ENCODE measurements at places on chromosomes 16 and 17. TPM values are rescaled to one million over a fixed set of nuclear protein-coding genes. Genes with fewer than 3 reads are reported as not detected.

The GPR142 gene
- not detected for total RNA-seq

The TOP3A gene
- 22.4 TPM for total RNA-seq

The HS3ST2 gene
- total RNA-seq: not detected

The DHRS7C gene
- total RNA-seq: not detected

The ZCCHC14 gene
- total RNA-seq: 5.6 TPM

The NPIPB13 gene
- 0.13 TPM for total RNA-seq

The RDM1 gene
- 0.80 TPM for total RNA-seq

The KRTAP4-1 gene
- not detected for total RNA-seq

The IKZF3 gene
- total RNA-seq: not detected

The WNK4 gene
- 0.39 TPM for total RNA-seq

The CCL7 gene
- 2.4 TPM for total RNA-seq

The TEKT5 gene
- not detected for total RNA-seq

The NEUROD2 gene
- not detected for total RNA-seq

The GP1BA gene
- total RNA-seq: not detected

The CYGB gene
- total RNA-seq: 92.3 TPM

The VPS35L gene
- total RNA-seq: 43.8 TPM

The PTX4 gene
- total RNA-seq: not detected

The PRR14 gene
- 27.5 TPM for total RNA-seq

The NOD2 gene
- total RNA-seq: not detected

The CENPV gene
- total RNA-seq: 63.5 TPM

The NACA2 gene
- not detected for total RNA-seq

The ZNF771 gene
- 14.0 TPM for total RNA-seq

The CDR2 gene
- total RNA-seq: 44.0 TPM

The TEKT3 gene
- not detected for total RNA-seq

The SOX9 gene
- total RNA-seq: 33.9 TPM

The HAPSTR1 gene
- 45.0 TPM for total RNA-seq

The ARHGAP23 gene
- total RNA-seq: 29.1 TPM

The SLC6A2 gene
- total RNA-seq: not detected

The APPBP2 gene
- 29.5 TPM for total RNA-seq

The DCTPP1 gene
- 12.5 TPM for total RNA-seq

The MAPK7 gene
- 42.6 TPM for total RNA-seq

The GUCY2D gene
- under 0.01 TPM for total RNA-seq

All from epithelial cell of alveolus of lung (primary cell).